Epithelial cell of esophagus (primary cell): ENCODE measurements at places on chromosomes 2 and 18.

GRCh38 chr18:11861583-11862288 lies 10.5 kb downstream of the CHMP1B start:
- no peak for DNase-seq

- no peak for DNase-seq
These were observed 108.6 kb downstream of the CERS6 start for GRCh38 chr2:168564641-168565040.

- DNase-seq = peak; percentile 30
These were observed 6.0 kb downstream of the LHCGR start for GRCh38 chr2:48749291-48750127.

DNA sequence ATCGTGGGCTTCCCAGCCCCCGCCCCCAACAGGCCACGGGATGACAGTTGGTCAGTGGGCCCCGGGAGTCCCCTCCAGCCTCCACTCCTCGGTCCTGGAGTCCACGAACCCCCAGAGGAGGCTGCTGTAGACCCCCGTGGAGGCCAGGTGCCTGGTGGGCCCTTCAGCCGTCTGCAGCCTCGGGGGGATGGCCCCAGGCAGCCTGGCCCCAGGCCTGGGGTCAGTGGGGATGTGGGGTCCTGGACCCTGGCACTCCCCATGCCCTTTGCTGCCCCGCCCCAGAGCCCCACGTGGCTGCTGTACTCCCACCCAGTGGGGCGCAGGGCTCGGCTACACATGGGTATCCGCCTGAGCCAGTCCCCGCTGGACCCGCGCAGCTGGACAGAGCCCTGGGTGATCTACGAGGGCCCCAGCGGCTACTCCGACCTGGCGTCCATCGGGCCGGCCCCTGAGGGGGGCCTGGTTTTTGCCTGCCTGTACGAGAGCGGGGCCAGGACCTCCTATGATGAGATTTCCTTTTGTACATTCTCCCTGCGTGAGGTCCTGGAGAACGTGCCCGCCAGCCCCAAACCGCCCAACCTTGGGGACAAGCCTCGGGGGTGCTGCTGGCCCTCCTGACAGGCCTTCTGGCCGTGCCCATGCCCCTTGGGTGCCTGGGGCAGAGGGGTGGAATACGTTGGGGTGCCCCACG lies 7.6 kb downstream of the NEU4 start:
- no peak for DNase-seq

- DNase-seq = peak; percentile 24
These were observed 543.7 kb downstream of the TRIB2 start for GRCh38 chr2:13260402-13260801.

DNA sequence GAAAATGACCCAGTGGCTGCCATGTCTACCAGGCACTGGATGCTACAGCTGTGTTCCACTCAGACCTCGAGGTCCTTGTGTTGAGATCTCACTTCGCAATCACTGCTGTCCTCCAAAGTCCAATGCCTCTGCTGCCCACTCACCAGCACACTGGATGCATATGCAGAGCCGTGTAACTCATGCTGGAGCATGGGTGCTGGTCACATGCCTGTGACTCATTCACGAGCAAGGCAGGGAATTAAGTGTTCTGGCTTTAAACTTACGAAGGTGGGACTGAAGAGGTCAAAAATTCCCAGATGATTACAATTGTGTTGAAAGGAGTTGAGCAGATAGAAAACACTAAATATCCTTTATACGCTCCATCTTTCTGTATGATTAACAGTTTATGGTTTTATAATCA lies 417.5 kb downstream of the NUP35 start:
- peak; percentile 44 for DNase-seq

DNA sequence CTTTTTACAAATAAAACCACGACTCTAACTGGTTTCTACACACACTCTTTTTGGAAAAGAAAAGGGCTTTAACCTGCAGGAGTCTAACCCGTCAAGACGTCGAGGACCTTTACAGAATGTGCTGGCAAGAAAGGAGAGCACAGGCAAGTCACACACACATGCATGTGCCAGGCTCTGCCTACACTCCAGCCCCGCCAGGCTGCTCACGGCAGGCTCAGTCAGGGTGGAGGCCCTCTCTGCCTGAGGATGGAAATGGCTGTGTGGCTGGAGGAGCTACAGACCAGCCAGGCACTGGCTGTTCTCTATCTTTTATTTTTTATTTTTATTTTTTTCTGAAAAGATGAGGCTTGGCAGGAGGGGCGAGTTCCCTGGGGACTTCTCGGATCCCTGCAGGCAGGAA lies 10.2 kb downstream of the SIX3 start:
- DNase-seq = no peak

GRCh38 chr2:178397002-178397605 lies 53.9 kb downstream of the PRKRA start:
- DNase-seq = peak; percentile 64

GRCh38 chr2:165456027-165456426 lies 13.5 kb upstream of the CSRNP3 start:
- no peak for DNase-seq

DNA sequence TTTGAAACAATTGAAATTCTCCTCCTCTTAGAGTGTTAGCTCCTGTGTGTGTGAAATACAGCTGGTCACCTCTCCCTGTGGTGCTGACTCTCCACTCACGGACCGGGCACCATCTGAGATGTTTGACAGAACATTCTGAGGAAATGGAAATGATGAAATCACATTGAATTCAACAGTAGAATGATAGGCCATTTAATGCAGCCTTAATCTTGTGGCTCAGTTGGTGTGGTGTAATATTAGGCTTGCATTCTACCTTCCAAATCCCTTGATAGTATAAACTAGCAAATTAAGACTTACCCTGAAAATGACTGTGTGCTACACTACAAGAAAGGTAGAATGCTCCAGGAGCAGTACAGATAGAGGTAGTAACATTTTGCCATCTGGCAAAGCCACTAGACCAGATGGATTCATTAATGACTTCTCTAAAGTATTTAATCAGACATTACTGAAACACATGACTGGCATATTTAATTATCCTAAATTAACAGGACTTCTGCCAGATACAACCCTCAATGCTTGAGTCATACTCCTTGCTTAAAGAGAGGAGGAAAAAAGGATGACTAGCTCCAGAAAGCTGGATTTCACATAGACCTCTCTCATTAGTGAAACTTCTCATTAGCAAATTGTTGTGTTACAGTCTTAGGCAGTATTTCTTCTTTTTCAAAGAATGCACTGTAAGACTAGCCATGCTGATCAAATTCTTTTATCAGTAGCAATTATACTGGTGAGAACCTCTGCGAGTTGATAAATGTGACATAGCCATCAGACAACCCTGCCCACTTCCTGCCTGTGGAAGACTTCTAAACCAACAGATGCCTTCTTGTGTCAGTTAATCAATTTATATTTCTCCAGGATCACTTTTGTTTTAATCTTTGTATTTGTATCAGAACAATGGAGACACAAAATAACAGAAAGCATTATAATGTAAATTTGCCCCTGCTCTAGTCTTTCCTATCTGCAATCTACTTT lies 80.6 kb downstream of the EML6 start:
- peak; percentile 32 for DNase-seq

GRCh38 chr2:235332240-235332890 lies 161.5 kb upstream of the AGAP1 start:
- DNase-seq = no peak

GRCh38 chr2:54838585-54839035 lies 115.1 kb downstream of the EML6 start:
- DNase-seq = peak; percentile 77
